ENCODE measurements at places on chromosomes 7 and 10. TPM values are rescaled to one million over a fixed set of nuclear protein-coding genes. Genes with fewer than 3 reads are reported as not detected.

The PRLHR gene
- total RNA-seq, result not detected

The PSD gene
- 2.8 TPM for total RNA-seq

The FAM237B gene
- total RNA-seq, result not detected

The ADIRF gene
- total RNA-seq, result 0.49 TPM

The HHEX gene
- 5.8 TPM for total RNA-seq

The MSS51 gene
- total RNA-seq, result 2.0 TPM

The DKK1 gene
- total RNA-seq, result 1,709 TPM

The HOXA4 gene
- total RNA-seq, result 4.8 TPM

The LEP gene
- not detected for total RNA-seq

The PPP1R17 gene
- not detected for total RNA-seq

The CLDN12 gene
- total RNA-seq, result 38.4 TPM

The VKORC1L1 gene
- total RNA-seq, result 35.5 TPM

The AKR1D1 gene
- total RNA-seq, result 2.2 TPM

All from Caco-2 (cell line).